Activated CD4-positive, alpha-beta T cell treated with anti-CD3 and anti-CD28 coated beads, Interleukin-2, amount 10 ng/mL, durations not matched to agents 7 days and 5 days (primary cell): ENCODE measurements at places on chromosomes 13 and 19.

DNA sequence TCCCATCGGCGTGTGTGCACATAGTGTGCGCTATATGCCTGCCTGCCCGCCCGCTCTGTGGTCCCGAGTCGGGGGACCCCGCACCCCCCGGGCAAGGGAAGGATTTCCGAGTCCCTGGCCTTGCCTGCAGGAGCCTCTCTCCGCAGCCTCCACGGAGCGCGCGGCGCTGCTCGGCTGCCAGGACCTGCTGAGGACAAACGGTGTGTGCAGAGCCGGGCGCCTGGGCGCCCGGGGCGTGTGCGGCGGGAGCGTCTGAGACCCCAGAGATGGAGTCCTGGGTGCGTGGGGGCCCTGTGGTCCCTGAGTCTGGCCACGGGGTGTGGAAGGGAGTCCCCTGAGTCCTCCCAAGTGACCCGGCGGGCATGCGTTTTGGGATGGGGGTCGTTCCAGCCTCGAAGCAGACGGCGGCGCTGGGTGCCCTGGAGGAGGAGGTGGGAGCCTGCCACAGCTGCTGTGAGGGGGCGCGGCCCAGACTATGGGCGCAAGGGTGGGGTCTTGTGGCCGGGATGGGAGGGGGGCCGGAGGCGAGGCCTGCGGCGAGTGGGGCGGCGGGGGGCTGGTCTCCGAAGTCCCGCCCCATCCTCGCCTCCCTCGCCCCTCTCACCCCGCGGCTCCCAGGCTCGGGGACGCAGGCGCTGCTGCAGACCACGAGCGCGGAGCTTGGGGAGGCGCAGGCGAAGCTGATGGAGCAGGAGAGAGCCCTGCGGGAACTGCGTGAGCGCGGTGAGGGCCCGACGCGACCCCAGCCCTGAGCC, 25.3 kb downstream of the CLEC4M start:
- no peak for DNase-seq

- DNase-seq, result no peak
These were observed 1.9 kb upstream of the BCL3 start for GRCh38 chr19:44746616-44746945.

DNA sequence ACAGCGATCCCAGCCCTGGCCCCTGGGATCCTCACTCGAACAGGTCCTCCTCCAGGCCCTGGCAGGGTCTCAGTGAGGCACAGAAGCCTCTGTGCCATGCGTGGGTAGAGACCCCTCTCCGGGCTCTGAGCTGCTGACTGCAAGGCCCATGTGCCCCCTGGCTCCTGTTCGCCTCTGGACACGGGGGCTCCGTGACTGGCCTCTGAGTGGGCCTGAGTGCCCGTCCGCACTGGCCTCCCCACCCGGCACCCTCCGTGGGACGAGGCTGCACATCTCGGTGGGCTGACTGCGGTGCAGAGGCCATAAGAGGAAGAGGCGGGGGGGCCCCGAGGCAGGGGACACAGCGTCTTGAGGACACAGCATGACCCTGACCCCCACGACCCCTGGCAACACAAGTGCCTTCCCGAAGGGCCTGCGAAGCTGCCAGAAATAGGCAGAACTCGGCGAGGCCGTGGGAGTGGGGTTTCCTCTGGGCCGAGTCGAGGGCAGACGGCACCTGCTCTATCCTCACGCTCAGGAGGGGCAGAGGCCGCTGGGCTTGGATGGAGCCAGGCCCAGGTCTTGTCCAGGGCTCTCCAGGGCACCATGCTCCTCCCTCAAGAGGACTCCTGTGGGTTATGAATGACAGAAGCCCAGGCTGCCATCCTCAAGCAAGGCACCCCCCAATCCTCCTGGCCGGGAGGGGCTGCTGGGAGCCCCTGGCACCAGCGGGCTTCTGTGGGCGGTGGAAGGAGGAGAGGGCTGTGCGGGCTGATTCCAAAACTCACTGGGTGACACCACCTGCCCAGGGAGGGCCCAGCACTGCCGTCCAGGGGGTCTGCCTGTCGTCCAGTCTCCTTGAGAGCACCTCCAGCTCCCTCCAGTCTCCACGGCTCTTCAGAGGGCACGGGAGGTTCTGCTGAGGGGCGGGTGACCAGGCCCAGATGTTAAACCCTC, 52.6 kb downstream of the RASA3 start:
- DNase-seq, result no peak

- DNase-seq, result no peak
These were observed 439 bp downstream of the DZIP1 start for GRCh38 chr13:95643936-95644598.

DNA sequence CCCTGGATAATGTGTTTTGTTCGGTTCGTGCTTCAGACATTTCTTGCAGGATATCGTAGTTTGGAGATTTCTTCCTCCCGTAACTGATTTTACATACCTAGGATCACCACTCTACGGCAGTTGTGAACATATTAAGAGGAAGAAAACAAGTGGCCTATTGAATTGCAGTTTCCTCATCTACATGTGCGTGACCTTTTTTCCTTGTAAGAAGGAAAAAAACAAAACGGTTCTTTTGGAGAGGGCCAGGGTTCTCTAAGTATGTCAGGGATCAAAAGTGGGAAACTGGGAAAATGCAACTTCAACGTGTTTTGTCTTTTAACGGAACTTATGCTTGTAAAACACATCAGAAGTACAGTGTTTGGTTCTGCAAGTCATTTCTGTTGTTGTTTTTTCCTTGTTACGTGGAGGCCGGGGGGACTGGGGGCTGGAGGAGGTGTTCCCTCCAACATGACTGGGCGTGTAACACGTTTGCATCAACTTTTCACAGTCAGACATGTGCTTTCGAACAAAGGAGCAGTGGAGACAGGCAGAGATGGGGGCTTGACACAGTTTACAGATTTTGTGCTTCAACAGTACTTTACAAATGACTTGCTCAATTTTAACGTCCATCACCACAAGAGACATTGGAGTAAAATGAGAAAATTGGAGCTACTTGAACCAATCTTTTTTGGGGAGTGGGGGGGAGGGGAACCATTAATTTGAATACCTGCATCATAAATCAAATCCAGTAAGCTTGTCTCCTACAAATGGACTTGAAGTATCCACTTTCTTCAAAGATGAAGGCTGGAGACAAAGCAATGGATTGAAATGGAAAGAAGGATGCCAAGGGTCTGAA, 3.8 kb downstream of the ZC3H4 start:
- DNase-seq, result peak; percentile 68
